ENCODE measurements at places on chromosomes 12 and 14.
A peak's percentile ranks its signal among the peaks of the same experiment; 100 is the strongest.

- DNase-seq: no peak
Observed at GRCh38 chr12:110732572-110732971, 10.1 kb downstream of the PPP1CC start.

GRCh38 chr12:129559776-129560175 lies 344.0 kb downstream of the TMEM132D start:
- DNase-seq: no peak

DNA sequence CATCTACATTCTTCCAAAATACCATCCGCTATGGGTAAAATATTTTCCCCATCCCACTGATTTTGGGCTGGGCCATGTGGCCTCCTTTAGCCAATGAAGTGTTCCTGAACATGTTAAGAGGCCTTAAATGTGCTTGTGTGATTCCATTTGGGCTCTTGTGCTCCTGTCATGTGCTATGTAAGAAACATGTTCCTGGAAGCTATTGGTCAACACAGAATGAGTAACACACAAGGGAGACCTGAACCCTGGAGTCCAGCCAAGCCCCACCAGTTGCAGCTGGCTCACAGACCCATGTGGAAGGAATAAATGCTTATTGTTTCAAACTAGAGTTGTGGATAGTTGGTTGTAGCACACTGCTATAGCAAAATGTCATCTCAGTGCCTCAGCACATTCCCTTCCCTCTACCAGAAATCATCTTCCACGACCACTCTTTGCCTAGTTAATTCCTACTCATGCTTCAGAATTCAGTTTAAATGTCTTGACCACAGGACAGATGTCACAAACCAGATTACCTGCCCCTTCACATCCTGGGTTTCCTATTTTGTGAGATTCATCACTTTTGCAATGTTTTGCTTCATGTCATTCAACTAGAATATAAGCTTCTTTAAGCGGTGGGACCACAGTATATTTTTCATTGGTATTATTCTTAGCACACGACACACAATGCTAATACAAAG lies 217.3 kb upstream of the EEA1 start:
- peak; percentile 89 for DNase-seq

DNA sequence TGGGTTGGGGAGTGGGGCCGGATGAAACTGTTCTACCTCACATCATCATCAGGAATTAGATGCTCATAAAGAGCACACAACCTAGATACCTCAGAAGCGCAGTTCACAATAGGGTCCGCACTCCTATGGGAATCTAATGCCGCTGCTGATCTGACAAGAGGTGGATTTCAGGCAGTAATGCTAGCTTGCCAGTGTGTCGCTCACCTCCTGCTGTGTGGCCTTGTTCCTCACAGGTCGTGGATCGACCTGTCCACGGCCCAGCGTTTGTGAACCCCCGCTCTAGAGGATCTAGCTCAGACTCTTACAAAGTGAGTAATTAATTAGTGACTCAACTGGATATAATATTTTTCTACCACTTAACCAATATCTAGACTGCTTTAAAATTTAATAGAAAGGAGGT lies 5.8 kb downstream of the PPP1R12A start:
- no peak for DNase-seq

All from fibroblast of mammary gland (primary cell).